Caki2 (cell line): ENCODE measurements at places on chromosomes 4 and X. TPM values are rescaled to one million over a fixed set of nuclear protein-coding genes. Genes with fewer than 3 reads are reported as not detected.

DNA sequence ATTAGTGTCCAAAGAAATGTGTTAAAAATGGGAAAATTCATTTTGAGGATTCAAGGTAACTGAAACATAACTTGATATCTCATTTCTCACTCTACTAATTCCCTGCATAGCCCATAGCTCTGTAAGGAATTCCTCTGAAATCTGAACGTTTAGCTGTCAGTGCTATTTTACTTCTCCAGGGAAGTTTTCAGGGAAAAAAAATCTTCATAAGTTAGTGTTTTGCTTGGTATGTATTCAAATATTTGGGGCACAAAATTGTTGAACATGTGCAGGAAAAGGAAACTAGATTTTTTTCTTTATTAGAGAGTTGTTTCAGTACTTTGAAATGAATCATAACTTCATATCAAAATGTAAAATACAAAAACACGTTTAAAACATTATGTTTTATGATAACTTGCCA is 891.4 kb downstream of the CENPC start:
- DNase-seq: no peak

DNA sequence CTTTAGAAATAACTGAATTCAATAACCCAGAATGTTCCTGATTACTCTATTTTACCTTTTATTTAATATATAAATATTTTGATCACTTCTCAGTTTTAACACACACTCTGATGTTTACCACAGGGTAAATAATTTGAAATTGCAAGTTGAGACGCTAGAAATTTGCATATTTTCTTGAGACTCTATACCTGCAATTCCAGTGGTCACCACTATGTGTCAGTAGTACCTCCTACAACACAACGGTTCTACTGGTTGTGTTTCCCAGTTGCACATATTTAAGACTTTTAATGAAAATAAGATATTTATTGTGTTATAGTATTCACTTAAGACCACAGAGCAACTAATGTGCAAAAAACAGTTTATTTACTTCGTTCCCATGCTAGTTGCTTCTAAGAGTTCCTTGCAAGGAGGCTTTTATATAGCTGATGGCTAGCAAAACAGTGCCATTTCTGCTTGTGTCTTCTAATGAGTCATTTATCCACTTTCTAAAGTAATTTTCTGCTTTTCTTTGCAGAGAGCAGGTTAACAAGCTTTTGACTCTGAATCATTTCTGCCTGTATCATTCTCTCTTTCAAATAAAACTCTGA is 98.9 kb upstream of the PDLIM3 start:
- DNase-seq: no peak

The CXCL3 gene
- not detected in 2 replicates for total RNA-seq

The FGFBP2 gene
- not detected in 2 replicates for total RNA-seq

The SLC4A4 gene
- total RNA-seq: 18.0 and 22.1 TPM in 2 replicates

The SMIM20 gene
- 53.9 and 96.5 TPM in 2 replicates for total RNA-seq

DNA sequence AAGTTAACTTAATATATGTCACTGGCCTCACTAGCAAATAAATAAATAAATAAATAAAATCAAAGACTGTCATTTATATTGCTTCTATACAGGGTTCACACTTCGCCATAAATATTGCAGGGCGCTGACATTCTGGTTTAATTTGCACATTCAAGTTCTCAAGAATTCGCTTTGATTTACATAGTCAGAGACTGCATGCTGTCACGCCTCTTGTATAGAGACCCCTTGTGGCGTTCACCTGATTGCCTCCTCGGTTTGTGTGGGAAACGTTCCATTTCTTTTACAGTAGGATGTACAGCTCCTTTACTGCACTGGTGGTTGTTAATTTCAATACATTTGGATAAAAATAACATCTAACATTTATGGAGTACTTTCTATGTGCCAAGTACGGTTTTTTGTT is 71.3 kb upstream of the ADGRG2 start:
- no peak for DNase-seq

DNA sequence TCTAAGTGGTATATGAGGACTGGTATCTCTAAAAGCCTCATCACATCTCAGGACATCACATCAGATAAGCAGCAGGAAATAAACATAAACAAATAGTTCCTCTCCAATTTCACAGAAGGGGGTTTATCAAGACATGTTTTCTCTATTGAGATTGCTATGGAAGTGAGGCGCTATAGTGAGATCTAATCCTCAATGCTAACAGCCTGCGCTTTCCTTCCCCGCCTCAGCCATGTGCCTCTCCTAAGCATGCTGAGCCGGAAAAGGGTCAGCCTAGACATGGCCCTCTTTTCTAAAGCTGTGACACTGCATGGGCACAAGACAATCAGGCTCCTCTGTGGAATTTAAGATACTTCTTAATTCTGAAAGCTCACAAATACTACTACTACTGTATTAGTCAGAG is 286.1 kb downstream of the INPP4B start:
- DNase-seq: no peak

DNA sequence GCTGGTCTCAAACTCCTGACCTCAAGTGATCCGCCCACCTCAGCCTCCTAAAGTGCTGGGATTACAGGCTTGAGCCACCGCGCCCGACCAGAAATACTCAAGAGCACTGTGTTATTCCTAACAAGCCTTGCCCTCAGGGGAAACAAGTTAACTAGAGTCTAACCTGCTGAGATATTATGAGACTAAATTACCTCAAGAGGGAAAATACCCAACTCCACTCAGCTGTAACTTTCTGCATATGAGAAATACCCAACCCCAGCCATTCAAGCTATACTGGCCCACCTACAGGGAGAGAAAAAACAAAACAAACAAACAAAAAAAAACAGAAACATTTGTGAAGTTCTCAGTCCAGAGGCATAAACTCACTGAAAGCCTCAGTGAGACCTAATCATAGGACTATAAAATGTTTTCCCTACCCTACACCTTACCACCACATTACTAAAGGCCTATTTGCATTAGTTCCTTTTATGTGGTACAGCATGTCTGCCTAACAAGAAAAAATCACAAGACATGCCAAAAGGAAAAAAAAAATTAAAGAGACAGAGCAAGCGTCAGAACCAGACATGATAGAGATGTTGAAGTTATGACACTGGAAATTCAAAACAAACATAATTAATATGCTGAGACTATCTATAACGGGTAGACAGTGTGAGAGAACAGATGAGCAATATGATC is 876.0 kb downstream of the FSTL5 start:
- no peak for DNase-seq

DNA sequence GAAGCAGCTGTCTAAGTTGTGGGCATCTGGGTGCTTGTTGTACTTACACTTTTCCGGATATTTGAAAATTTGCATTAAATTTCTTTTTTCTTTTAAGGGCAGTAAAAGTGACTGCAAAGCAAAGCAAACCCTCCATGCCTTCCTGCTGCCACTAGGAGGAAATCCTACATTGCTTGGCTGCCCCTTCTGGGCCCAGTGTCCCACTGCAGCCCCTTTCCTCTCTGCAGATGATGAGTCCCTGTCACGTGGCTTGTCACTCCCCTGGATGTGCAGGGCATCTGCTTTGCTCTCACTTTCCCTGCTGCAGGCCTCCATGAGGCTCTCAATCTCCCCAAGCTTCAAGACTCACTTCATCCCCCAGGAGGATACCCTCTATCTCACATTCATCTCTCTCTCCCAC is 12.7 kb downstream of the TSR2 start:
- DNase-seq: peak; percentile 8
